ENCODE measurements at places on chromosomes 5 and 9.

GRCh38 chr5:168529374-168530234, 499 bp downstream of the FBLL1 start:
- no peak for DNase-seq

DNA sequence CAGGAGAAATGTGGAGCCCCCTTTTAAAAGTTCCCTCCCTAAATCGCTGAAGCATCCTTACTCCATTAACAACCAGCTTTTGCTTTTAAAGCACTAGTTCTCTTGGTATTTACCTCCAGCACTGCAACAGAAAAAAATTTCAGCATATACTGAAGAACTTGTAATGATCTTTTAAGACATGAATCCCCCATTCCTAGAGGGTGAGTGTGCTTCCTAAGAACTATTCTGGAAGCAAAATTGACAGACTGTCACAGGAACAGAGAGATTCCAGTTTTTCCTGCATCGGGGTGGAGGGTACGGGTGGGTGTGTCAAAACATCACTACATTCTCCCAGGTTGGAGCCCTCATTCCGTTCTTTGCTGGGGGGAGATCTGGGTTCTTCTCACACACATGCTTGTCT, 151.9 kb downstream of the EBF1 start:
- no peak for DNase-seq

DNA sequence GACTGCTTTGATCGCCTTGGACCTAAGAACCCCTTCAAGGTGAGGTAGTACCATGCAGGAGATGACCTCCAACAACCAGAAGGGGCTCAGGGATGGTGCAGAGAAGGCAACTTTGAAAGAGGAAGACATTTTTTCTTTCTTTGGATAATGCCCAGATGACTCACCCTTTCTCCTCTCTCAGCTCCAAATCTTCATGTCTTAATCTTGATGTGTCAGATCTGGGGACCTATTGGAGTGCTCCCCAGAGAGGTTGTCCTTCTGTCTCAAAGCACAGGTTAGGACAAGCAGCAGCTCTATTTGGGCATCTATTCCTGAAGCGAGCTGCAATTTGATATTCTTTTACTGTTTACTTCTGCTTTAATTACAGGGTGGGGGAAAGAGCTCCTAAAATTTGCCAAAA, 229.9 kb upstream of the MAP3K1 start:
- no peak for DNase-seq

DNA sequence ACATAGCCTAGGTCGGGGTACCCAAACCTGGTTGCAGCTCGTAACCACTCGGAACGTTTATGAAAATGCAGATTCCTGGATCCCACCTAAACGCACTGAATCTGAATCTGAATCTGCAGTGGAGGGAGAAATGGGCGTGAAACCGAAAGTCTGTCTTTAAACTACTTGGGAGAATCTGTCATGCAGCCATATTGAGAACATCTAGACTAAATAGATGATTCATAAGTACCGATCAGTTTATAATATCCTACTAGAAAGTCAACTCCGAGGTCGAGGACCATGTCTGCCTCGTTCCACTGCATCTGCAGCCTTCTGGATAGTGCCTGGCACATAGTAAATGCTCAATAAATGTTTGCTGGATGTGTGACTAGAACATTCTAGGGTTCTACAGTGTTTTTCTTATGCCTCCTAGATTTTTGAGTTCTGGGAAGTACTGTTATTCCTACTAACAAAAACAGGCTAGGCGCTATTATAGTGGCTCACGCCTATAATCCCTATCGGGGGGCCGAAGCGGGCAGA, 632 bp downstream of the COQ4 start:
- no peak for DNase-seq

DNA sequence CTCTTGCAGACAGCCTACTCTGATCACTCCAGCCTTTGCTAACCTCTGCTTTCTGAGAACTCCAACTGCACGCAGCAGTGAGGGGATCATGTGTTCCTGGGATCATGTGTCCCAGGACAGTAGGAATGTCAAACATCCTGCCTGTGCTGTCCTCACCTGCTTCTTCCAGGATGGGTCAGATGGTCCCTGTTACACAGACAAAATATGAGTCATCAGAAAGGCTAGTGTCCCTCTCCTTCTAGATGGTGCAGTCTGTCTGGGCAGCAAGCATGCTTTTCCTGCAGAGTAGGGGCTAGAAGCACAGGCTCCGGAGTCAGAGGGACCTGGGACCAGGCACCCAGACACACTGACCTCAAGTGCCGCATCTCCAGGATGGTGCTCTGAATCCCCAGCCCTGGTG, 20.1 kb upstream of the SLC25A48 start:
- no peak for DNase-seq

- no peak for DNase-seq
These were observed 9.2 kb downstream of the KLF4 start for GRCh38 chr9:107480386-107480789.

DNA sequence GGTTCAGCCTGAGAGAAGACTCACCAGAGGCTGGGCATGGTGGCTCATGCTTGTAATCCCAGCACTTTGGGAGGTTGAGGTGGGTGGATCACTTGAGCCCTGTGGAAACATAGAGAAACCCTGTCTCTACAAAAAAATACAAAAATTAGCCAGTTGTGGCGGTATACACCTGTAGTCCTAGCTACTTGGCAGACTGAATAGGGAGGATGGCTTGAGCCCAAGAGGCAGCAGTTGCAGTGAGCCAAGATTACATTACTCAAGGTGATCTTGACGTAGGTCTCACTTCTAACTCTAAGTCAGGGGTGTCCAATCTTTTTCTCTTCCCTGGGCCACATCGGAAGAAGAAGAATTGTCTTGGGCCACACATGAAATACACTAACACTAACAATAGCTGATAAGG, 16.2 kb upstream of the ATP6V1G1 start:
- DNase-seq, result no peak

GRCh38 chr9:15421532-15421931, 1.1 kb upstream of the SNAPC3 start:
- no peak for DNase-seq

GRCh38 chr5:636951-637350, 24.8 kb downstream of the CEP72 start:
- no peak for DNase-seq

- DNase-seq, result no peak
These were observed 151.2 kb downstream of the SNCAIP start for GRCh38 chr5:122463221-122463620.

DNA sequence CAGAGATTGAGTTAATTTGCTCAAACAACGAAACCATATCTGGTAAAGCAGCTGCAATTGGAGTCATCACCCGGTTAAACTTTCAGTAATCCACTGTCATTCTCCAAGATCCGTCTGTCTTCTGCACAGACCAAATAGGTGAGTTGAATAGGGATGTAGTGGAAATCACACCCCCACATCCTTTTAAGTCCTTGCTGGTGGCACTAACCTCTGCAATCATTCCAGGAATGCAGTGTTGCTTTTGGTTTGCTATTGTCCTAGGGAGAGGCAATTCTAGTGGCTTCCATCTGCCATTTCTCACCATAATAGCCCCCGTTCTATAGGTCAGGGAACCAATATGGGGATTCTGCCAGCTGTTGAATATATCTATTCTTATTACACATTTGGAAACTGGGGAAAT, 14.6 kb upstream of the BTF3 start:
- DNase-seq, result no peak

DNA sequence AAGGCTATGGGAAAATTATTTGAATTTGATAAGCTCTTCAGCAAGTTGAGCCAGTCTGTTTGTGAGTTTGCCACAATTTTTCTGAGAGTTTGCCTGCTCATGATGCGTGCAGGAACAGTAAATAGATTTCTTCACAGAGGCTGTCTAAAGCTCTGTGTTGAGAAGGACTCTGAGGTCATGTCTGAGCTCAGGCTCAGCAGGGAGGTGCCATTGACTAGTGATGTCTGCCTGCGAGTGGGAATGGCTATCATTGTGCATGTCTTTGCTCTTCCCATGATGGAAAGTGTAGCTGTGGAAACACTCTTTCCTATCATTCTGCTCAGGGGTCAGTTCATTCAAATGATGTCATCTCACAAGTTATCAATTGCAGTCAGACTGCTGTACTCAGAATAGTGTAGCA, 142.8 kb downstream of the RASEF start:
- no peak for DNase-seq

GRCh38 chr5:58454025-58454424, 5.9 kb downstream of the PLK2 start:
- no peak for DNase-seq

DNA sequence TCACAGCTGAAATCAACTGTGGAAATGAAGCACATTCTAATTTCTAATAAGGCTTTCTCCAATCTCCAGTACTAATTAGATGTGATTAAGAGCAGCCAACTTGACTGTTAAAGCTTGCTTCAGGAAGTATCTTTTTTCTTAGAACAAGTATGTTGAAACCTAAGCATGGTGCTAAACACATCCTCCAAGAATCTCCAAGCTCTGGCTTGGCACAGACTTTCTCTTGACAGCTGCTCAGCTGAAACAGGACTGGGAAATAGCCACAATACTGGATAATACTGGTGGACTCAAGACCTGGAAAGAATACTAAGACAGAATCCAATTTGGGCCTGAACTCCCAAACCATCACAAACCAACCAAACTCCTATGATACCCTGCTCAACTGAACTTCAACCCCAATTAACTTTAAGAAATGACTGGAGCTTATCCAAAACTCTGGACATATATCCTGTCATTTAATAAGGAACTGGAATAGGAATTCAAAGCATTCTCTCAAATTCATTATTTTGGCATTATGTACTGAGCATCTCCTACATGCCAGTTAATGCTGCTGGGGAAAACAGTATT, 16.2 kb downstream of the PRKAA1 start:
- DNase-seq, result no peak

- no peak for DNase-seq
These were observed 149.2 kb upstream of the ARRDC3 start for GRCh38 chr5:91532281-91532680.

DNA sequence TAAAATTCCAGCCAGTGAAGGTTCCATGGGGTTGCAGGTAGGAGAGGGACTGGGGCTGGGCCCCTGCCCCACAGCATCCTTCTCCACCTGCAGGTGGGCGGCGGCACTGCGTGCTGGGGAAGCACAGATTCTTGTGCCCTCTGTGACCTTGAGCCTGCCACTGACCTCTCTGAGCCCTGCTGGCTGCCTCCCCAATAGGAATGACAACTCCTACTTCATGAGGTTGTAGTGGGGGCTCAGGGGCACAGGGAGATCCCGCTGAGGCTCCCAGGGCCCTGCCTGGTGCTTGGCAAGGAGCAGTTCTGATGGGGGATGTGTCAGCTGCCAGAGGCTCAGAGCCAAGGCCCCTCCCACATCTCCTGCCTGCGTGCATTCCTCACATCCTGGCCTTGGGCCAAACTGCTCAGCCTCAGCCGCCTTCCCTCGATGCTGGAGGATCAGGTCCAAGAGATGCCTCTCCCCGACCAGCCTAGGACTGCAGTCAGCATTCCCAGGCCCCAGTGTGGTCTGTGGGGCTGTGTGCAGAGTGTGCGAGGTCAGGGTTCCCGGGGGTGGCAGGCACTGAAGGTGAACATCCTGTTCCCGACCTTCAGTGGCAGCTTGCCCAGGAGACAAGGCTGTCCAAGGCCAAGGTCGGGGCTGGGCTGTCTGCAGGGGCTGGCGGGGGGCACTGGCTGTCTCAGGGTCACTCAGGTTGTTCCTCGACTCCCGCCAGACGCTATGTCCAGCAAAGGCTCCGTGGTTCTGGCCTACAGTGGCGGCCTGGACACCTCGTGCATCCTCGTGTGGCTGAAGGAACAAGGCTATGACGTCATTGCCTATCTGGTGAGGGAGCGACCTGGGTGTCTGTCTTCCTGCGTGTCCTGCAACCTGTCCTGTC, 7.0 kb downstream of the ASS1 start:
- no peak for DNase-seq

DNA sequence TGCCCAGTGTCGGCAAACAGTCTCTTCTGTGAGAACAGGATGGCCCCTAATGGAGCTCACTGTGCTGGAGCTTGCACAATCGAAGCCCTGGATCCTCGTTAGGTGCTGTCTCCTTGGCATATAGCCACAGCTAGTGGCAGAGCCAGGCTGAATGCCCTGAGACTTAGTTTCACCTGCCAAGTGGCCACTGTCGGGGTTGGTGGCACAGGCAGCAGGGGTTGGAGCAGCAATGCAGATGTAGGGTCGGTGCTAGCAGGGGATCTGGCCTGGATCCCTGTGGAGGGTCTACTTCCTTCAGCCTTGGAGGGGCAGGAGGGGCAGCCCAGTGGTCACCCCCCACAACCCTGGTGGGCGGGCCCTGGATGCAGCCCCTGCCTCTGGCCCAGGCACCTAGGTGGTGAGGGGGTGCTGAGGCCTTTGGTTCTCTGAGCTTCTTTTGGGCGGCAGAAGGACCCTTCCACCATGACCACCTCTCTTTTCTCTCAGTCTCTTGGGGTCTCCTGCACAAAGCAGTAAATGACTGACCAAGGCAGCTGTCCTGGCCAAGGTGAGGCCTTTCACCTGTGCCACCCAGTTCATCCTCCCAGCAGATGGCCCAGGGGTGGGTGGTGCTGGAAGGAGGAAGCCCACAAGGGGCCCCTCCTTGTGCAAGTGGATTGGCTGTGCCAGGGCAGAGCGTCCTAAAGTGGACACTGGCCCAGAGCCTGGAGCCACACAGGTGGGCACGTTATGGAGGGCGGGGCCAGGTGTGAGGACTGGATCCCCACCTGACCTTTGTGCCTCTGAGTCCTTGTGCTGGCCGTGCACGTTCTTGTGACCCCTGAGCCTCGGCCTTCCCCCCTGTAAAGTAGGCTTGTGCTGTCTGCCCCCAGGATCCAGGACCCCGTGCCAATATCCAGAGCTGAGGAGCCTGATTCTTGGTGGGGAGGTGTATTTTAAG, 44.8 kb downstream of the PHF2 start:
- DNase-seq, result no peak

- DNase-seq, result no peak
These were observed 23.6 kb upstream of the RAB14 start for GRCh38 chr9:121225240-121225639.

DNA sequence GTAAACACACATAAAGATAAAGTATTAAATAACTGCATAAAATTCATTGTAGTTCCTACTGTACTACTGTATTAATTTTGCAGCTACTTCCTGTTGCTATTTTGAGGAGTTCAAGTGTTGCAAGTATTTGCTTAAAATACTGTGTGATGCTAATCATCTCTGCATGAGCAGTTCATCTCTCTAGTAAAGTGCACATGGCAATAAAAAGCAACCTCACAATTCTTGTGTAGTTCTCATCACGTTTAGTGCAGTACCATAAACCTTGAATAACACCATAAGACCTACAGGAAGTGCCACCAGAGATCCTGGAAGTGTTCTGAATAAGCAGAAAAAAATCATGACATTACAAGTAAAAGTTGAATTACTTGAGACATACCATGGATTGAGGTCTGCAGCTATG, 34.6 kb downstream of the CPLANE1 start:
- DNase-seq, result no peak
